ENCODE measurements at places on chromosomes 4 and X. TPM values are rescaled to one million over a fixed set of nuclear protein-coding genes. Genes with fewer than 3 reads are reported as not detected.

GRCh38 chr4:85953651-85954018, 406.2 kb downstream of the MAPK10 start:
- no peak for DNase-seq

DNA sequence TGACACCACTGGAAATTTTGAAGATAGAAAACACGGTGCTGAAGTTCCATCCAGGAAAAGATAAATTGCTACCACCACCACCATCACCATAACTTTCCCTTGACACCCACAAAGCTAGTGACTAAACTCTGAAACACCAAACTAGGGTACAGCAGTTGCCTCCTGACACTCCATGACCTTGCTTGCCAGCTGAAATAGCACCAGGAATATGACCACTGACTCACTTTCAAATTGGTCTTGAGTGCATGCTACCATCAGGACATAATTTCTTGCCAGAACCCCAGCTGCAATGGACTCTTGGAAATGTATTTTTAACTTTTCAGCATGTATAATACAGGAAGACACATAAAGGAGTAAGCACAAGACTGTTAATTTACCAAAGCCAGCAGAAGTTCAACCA, 283.3 kb downstream of the CENPC start:
- no peak for DNase-seq

GRCh38 chrX:2500091-2500802, 529 bp downstream of the DHRSX start:
- peak; percentile 47 for DNase-seq

- DNase-seq, result no peak
Observed at GRCh38 chrX:39845233-39845632, 252.5 kb downstream of the BCOR start.

DNA sequence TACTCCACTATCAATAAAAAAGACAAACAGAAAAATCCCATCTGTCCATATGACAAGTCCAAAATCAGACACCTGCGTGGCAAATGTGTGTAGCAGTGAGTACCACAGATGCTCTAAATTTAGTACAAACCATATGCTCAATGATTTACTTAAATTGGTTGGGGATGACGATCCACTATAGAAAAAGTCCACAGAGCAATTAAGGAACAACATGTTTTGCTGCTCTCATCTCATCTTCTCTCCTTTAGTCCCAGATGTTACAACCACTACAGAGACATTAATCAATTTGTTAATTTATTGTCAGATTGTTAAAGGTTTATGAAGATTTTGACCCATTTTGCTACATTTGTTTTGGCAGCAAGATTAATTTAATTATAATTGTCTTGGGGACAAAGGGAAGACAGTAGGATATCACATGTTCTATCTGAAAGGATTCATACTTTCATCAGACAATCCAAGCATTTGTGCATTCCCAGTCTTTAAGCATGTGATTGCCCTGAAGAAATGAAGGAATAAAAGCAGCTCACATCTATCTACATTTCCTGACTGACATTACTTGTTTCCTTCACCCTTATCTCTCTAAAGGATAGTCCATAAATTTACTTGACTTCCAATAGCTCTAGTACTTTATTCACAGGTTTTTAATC, 2268.1 kb downstream of the PCDH7 start:
- no peak for DNase-seq

DNA sequence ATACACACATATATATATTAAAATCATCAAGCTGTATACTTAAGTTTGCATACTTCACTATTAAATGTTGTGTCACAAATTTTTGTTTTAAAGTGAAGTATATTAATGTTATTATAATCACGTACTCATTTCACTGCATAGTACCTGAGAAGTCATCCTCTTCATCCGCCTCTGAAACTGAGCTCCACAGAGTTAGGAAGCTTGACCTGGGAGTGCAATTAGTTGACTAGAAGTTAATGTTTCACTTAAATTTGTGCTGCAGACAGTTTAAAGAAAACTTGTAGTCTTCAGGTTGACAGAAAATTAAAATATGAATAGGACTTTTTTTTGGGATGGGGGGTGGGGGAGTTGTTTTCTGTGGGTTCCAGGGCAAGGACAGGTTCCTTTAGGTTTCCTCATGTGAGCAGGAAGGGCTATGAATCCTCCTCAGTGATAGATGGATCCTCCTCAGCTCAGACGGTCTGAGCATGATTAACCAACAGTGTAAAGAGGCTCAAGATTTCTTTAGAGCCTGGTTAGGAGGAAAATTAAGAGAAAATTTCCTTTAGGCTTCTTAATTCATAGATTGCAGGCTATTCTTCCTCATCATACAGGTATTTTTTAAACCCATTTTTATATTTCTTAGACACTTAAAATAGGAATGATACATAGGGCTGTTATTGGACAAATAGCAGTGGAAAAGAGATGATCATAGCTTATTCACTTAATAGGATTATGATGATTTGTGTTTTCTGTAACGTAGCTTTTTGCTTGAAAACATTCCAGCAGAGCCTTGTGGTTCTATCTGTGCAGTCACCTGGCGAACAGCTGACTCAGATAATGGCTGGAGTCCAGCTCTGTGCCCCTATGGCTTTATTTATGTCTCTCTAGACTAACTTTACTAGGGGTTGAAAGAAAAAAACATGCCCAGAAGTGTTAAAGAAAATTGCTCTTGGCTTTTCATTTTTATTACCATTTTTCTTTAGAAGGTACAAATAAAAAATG, 102.7 kb downstream of the SLC4A4 start:
- no peak for DNase-seq

- peak; percentile 91 for DNase-seq
Observed at GRCh38 chrX:15789979-15790768, at the start of gene ZRSR2. Gene ZRSR2 (plus strand): TSS chrX:15790484. CDS start chrX:15790496, 12 bp downstream.

GRCh38 chr4:124334119-124334518, 378.4 kb downstream of the ANKRD50 start:
- no peak for DNase-seq

DNA sequence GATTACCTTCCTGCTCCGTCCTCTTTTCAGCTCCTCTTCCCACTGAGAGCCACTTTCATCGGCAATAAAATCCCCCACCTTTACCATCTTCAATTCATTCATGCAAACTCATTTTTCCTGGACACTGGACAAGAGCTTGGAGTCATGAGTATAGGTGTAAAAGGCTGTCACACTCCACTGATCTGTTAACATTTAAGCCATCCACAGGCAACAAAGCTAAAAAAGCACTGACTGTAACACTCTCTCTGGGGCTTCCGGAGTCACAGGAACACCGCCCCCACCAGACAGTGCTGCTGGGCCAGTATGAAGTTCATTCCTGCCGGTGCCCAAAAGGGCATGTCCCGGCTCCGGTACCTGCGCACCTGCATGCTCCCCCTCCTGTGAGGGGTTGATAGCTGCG, 38.5 kb downstream of the MAGEB5 start:
- no peak for DNase-seq

DNA sequence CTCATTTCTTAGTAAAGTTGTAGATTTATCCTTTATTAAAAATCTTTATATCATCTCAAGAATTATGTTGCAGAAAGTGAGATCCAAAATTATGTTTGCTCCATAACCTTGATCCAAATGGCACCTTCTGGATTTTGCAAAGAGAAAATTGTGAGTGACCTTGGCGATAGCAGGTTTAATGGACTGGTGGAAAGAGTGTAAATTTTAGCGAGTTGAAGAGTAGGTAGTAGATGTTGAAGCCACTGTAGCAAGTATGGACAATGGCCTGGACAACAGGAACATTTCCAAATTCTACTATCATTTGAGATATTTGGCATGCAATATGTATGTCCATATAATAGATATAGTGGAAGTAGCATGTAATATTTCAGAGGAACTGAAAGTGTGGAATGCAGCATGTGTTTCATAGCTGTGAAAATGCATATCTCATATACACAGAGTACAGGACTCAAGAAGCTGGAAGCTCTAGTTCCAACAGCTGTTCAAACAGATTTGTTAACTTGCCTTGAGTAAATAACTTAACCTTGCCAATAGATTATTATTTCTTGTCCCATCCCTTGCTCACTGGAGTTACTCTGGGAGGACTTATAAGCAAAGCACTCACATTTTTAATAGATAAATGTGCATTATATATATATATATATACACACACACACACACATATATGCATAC, 152.5 kb upstream of the TLL1 start:
- no peak for DNase-seq

The SPINK2 gene
- total RNA-seq, result not detected

The SHOX gene
- not detected for total RNA-seq

The STARD8 gene
- total RNA-seq, result 6.2 TPM

The GDPD2 gene
- not detected for total RNA-seq

The CSAG1 gene
- not detected for total RNA-seq

The PARM1 gene
- total RNA-seq, result 5.2 TPM

The HUWE1 gene
- 168 TPM for total RNA-seq

The CDKL5 gene
- 12.2 TPM for total RNA-seq

The MAN2B2 gene
- total RNA-seq, result 40.4 TPM

Data from ovary (tissue), 10 donors.